ENCODE measurements at places on chromosomes 4 and X. TPM values are rescaled to one million over a fixed set of nuclear protein-coding genes. Genes with fewer than 3 reads are reported as not detected.

GRCh38 chrX:105017641-105018040, 202.9 kb downstream of the TEX13A start:
- no peaks in the 10 kb centered on the region for H3K27me3 ChIP-seq
- no peaks in the 10 kb centered on the region for H3K36me3 ChIP-seq
- H3K4me3 ChIP-seq, result no peak overlapping the region
- H3K4me1 ChIP-seq, result no peaks in the 10 kb centered on the region

DNA sequence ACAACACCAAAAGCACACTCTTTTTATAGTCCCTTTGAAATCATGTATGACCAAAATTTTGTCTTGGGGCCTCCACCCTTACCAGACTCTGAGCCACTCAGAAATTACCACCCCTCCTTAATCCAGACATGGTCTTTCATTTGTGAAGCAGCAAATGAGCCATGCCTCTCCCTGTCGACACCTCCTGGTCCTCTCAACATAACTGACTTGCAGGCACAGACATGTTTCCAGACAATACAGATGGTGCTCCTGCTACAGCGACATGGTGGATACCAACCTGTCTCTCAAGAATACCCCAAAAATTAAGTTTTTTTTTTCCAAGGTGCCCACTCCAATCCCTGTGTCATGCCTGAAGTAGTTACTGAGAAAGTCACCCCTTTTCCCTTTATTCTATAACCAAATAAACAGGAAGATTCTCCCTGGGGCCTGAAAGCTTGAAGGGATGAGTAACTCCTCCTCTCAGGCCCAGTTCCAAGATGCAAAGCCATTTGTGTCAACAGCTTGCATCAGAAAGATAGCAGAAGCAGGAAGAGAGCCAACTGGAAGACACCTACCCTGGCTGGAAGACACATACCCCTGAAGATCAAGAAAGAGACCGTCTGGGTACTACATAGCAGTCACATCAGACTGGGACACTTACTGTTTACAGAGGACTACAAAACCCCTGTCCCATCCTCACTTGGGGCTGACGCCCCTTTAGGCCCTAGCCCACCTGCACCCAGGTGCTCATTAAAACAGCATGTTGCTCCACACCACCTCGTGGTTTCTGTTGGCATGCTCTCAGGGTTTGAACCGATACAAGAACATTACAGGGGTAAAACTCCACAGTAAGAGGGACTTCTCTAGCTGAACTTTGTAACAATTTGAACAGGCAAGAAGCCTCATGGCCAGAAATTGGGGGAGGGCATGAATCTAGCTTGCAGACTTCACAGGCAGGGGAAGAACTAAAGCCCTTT, 5.5 kb upstream of the UGT2B17 start:
- H3K27me3 ChIP-seq, result no peaks in the 10 kb centered on the region
- no peak overlapping the region for H3K27ac ChIP-seq
- no peaks in the 10 kb centered on the region for H3K4me1 ChIP-seq
- H3K36me3 ChIP-seq, result no peaks in the 10 kb centered on the region
- no peak overlapping the region for H3K4me3 ChIP-seq

GRCh38 chrX:19168609-19169008, 46.3 kb upstream of the ADGRG2 start:
- H3K27me3 ChIP-seq, result no peaks in the 10 kb centered on the region
- no peaks in the 10 kb centered on the region for H3K36me3 ChIP-seq
- no peak for DNase-seq
- no peaks in the 10 kb centered on the region for H3K4me1 ChIP-seq
- no peak overlapping the region for H3K27ac ChIP-seq

GRCh38 chr4:169987327-169988228, 38.6 kb downstream of the MFAP3L start:
- H3K36me3 ChIP-seq, result no peaks in the 10 kb centered on the region
- DNase-seq, result no peak
- H3K4me1 ChIP-seq, result peaks cover 2% of the 10 kb centered on the region
- no peak overlapping the region for H3K4me3 ChIP-seq
- no peak overlapping the region for H3K27ac ChIP-seq

GRCh38 chrX:105634180-105634579, 188.2 kb upstream of the NRK start:
- DNase-seq, result no peak
- H3K4me1 ChIP-seq, result no peaks in the 10 kb centered on the region
- H3K4me3 ChIP-seq, result no peak overlapping the region
- no peaks in the 10 kb centered on the region for H3K27me3 ChIP-seq
- no peak overlapping the region for H3K27ac ChIP-seq

DNA sequence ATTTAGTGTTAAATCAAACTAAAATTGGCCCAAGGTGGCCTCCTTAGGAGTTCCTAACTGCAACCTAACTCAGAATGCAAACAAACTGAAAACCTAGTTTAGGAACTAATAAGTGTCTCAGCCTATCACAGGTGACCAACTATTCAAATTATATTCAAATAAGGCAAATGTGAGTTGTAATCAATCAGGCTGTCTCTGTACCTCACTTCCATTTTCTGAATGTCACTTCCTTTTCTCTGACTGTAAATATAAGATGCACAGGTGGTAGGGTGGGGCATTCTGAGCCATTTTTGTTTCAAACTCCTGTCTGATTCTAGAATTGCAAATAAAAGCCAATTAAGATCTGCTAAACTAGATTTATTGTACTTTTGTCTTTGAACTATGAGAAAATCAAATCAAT, 401.5 kb downstream of the PPP3CA start:
- no peaks in the 10 kb centered on the region for H3K27me3 ChIP-seq
- H3K4me1 ChIP-seq, result no peaks in the 10 kb centered on the region
- H3K27ac ChIP-seq, result no peak overlapping the region
- no peak overlapping the region for H3K4me3 ChIP-seq
- no peak for DNase-seq

DNA sequence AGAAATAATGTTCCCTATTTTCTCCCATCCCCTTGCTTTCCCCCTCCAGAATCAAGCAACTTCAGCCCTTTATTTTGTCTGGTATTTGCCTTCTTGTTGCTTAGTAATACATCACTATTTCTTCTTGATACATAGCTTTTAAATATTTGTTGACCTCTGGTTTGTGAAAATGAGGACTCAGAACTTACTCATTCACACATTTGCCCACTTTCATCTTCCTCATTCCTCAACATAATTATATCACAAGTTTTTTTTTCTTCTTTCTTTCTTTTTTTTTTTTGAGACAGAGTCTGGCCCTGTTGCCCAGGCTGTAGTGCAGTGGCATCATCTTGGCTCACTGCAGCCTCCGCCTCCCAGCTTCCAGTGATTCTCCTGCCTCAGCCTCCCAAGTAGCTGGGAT, 28.9 kb upstream of the NDUFC1 start:
- H3K4me3 ChIP-seq, result no peak overlapping the region
- no peaks in the 10 kb centered on the region for H3K4me1 ChIP-seq
- H3K27ac ChIP-seq, result no peak overlapping the region
- no peak for DNase-seq

GRCh38 chr4:74123065-74123728, 24.2 kb upstream of the CXCL2 start:
- no peak overlapping the region for H3K4me3 ChIP-seq
- H3K4me1 ChIP-seq, result peaks cover 2% of the 10 kb centered on the region

- H3K4me1 ChIP-seq, result no peaks in the 10 kb centered on the region
- no peaks in the 10 kb centered on the region for H3K36me3 ChIP-seq
- peak; percentile 33 for DNase-seq
- no peak overlapping the region for H3K27ac ChIP-seq
- no peak overlapping the region for H3K4me3 ChIP-seq
Measured at GRCh38 chr4:623914-624566, 1.3 kb upstream of the PDE6B start.

GRCh38 chr4:150033901-150034300, 44.3 kb upstream of the DCLK2 start:
- no peak overlapping the region for H3K4me3 ChIP-seq
- no peaks in the 10 kb centered on the region for H3K36me3 ChIP-seq
- H3K27ac ChIP-seq, result no peak overlapping the region
- H3K27me3 ChIP-seq, result no peaks in the 10 kb centered on the region

DNA sequence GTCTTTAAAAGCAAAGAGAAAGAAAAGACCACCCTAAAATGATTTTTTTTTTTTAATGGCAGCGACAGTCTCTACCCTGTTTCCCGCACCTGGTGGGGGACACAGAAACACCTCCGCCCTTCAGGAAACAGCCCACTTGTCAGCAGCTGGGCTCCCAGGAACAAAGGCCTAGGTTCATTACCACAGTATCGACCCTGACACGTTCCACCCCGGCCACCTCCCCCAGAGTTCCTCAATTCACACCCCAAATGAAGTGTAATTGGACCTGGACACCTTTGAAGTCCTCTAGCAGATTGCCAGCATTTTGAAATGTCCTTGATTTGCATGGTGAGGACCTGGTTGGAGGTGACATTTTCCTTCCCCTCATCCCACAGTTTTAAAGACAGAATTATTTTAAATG, 175.0 kb upstream of the BCOR start:
- H3K27me3 ChIP-seq, result no peaks in the 10 kb centered on the region
- H3K36me3 ChIP-seq, result no peaks in the 10 kb centered on the region
- no peaks in the 10 kb centered on the region for H3K4me1 ChIP-seq
- H3K4me3 ChIP-seq, result no peak overlapping the region
- H3K27ac ChIP-seq, result no peak overlapping the region

GRCh38 chrX:1767026-1767425, 152.2 kb downstream of the ASMT start:
- no peaks in the 10 kb centered on the region for H3K36me3 ChIP-seq
- H3K27ac ChIP-seq, result no peak overlapping the region
- H3K4me1 ChIP-seq, result no peaks in the 10 kb centered on the region
- no peak for DNase-seq
- no peak overlapping the region for H3K4me3 ChIP-seq
- H3K27me3 ChIP-seq, result no peaks in the 10 kb centered on the region

DNA sequence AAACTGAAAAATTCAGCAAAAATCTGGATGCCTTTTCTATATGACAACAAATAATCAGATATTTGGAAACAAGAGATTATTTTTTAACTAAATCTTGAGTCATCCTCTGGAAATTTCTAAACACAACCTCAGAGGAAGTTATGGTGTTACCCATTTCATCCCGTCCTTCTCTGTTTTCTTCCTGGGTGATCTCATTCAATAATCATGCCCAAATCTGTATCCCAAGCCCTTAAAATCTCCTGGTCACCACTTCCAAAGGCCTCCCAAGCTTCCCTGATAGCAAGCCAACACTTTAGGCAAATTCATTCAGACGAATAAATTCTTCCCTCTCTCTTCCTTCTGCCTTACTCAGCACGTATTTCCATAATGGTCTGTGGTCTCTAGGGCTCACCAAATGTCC, 9.7 kb upstream of the SORCS2 start:
- no peak overlapping the region for H3K4me3 ChIP-seq
- H3K36me3 ChIP-seq, result no peaks in the 10 kb centered on the region
- no peak for DNase-seq
- no peak overlapping the region for H3K27ac ChIP-seq
- no peaks in the 10 kb centered on the region for H3K27me3 ChIP-seq

DNA sequence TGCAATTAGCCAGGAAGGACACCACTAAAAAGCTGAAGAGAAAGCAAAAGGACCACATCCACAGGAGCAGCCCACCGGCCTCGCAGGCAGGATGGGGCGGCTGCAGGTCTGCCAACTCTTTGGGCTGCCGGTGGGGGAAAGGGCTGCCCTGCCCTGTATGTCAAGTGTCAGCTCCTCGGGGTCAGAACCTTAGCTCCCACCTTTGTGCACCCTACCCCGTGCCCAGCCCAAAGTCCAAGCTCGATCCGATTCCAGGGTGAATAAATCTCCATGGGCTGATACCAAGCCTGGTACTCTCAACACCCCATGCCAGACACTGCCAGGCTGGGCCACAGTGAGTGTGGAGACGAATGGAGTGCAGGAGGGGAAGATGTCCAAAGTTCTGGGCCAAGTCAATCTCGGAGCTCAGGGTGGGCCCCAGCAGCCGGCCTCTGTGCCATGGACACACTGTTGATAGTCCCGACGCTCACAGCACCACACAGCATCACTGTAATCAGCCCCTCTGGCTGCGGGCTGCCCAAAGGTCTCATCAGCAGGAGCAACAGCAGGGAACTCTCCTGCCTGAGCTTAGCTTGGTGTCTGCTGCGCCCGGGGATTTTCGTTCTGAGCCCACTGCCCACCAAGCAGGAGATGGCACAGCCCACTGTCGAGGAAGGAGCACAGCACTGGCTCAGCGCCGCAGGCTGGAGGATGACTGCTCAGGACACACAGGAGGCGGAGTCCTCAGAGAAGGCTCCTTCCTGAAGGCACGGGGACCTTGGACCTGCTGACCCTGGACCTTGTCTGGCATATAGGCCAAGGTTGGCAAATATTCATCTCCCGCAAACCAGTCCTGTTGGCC, 84.4 kb downstream of the JAKMIP1 start:
- H3K27ac ChIP-seq, result no peak overlapping the region
- H3K4me3 ChIP-seq, result no peak overlapping the region
- no peaks in the 10 kb centered on the region for H3K4me1 ChIP-seq
- no peaks in the 10 kb centered on the region for H3K36me3 ChIP-seq

DNA sequence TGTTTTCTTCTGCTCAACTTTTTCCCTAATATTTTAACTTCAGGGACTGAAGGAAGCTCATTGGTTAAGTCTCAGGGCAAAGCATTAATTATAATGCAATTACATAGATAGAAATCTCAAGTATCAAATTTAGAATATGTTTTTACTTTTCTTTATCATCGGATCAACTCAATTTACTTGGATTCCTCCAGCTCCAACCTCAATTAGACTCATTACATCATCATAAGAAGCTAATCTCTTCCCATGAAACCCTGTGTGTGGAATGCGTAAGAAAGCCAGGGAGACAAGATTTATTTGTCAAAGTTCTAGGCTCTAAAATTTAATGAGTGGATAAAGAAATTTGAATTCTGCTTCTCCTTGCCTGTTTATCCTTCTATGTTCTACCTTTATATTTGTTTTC, 918.4 kb downstream of the ADGRL3 start:
- H3K4me3 ChIP-seq, result no peak overlapping the region
- no peaks in the 10 kb centered on the region for H3K27me3 ChIP-seq
- H3K4me1 ChIP-seq, result no peaks in the 10 kb centered on the region
- H3K27ac ChIP-seq, result no peak overlapping the region
- H3K36me3 ChIP-seq, result no peaks in the 10 kb centered on the region
- no peak for DNase-seq

GRCh38 chr4:91488946-91489345, 814.8 kb upstream of the GRID2 start:
- DNase-seq, result no peak
- no peaks in the 10 kb centered on the region for H3K36me3 ChIP-seq
- H3K4me3 ChIP-seq, result no peak overlapping the region
- H3K4me1 ChIP-seq, result no peaks in the 10 kb centered on the region

- H3K36me3 ChIP-seq, result no peaks in the 10 kb centered on the region
- no peaks in the 10 kb centered on the region for H3K27me3 ChIP-seq
- no peak overlapping the region for H3K27ac ChIP-seq
- H3K4me1 ChIP-seq, result no peaks in the 10 kb centered on the region
- no peak overlapping the region for H3K4me3 ChIP-seq
Measured at GRCh38 chrX:119492463-119492862, 24.2 kb downstream of the SLC25A5 start.

- peaks cover 1% of the 10 kb centered on the region for H3K4me1 ChIP-seq
- H3K27me3 ChIP-seq, result no peaks in the 10 kb centered on the region
- peak overlapping the region; percentile 69 for H3K27ac ChIP-seq
Measured at GRCh38 chr4:185774845-185775680, 36.9 kb downstream of the SORBS2 start.

HMX1 gene
- not detected for polyA plus RNA-seq

USP51 gene
- polyA plus RNA-seq, result 0.25 TPM

EREG gene
- 0.38 TPM for polyA plus RNA-seq

ATOH1 gene
- polyA plus RNA-seq, result not detected

TMPRSS11F gene
- polyA plus RNA-seq, result not detected

FAM149A gene
- polyA plus RNA-seq, result 25.8 TPM

CSAG1 gene
- polyA plus RNA-seq, result not detected

TCEAL6 gene
- polyA plus RNA-seq, result 0.87 TPM

Measured in aorta (tissue), 5 donors.